Heart right ventricle (tissue), 16 donors: ENCODE measurements at places on chromosomes 11 and 22.
A peak's percentile ranks its signal among the peaks of the same experiment; 100 is the strongest.

GRCh38 chr11:10388101-10388500 lies 67.0 kb upstream of the AMPD3 start:
- no peak for DNase-seq

- DNase-seq, result no peak
Observed at GRCh38 chr22:38871360-38872171, 450 bp downstream of the CBX6 start.

- peak; percentile 59 for DNase-seq
Observed at GRCh38 chr11:125451400-125452124, 44.5 kb downstream of the FEZ1 start.

DNA sequence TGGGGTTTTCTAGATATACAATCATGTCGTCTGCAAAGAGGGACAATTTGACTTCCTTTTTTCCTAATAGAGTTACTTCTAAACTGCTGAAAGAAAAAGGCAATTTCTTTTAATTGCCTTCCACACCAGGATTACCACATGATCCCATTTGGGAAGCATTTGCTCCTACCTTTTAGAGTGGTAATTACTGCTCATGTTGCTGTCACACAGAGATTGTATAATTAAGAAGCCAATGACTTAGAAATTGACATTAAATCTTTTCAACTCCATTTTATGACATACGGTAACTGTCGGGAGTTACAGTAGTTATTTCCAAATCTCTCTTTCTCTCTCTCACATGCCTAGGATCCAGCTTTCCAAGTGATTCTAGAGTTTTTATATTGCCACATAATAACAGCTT lies 17.8 kb upstream of the RAG2 start:
- DNase-seq, result no peak

DNA sequence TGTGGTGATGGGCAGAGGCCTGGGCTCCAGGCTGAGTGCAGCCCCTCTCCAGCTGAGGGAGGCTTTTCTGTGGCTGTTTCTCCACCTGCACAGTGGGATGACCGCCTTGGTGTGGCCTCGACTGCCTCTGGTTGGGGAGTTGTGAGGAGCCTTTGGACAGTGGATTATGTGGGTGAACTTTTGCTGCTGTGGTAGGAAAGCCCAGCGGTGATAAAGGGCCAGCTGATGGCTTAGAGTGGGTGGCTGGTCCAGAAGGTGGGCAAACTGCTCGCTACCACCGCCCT lies 1.4 kb upstream of the ESRRA start:
- no peak for DNase-seq

GRCh38 chr11:10162222-10162621 lies 131.8 kb downstream of the SBF2 start:
- no peak for DNase-seq
